Colonic mucosa (tissue), 4 donors: ENCODE measurements at places on chromosomes 3 and 15.

DNA sequence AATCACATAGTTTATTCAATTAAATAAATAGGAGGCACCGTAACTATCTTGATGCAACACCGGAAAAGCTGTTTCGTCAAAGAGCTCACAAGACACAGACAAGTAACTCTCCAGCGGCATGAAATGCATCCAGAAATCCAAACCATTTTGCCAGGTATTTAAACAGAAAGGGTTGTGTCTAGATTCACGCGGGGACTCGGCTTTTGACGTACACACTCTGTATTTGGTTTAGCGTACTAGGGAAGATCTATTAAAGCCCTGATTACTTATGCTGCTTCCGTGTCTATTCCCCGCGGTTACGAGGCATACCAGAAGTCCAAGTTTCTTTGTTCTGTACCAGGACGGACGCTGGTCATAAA is 718 bp downstream of the BNIP2 start:
- H3K36me3 ChIP-seq, result no peaks in the 10 kb centered on the region
- H3K4me3 ChIP-seq, result peak overlapping the region; percentile 78
- H3K27me3 ChIP-seq, result no peaks in the 10 kb centered on the region
- no peak for DNase-seq
- peaks cover 8% of the 10 kb centered on the region for H3K4me1 ChIP-seq

- H3K4me1 ChIP-seq, result no peaks in the 10 kb centered on the region
- no peak overlapping the region for H3K4me3 ChIP-seq
- DNase-seq, result no peak
- no peaks in the 10 kb centered on the region for H3K36me3 ChIP-seq
These were observed 21.2 kb downstream of the CMTM7 start for GRCh38 chr3:32412887-32413286.

DNA sequence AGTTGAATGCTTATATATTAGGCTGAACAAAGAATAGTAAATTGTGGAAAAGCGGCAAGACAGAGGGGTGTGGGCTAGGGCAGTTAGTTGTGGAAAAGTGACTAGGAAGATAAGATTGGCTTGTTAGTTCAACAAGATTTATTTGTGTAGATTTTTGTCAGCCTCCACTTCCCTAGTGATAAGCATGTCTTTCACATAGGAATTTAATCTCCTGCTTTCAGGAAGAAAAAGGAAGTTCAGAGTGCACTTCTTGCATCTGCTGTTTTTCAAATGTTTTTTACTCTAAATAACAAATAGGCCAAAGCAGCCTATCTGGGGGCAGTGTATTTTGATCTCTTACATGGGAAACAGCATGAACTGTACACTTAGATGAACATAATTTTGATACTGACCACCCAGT is 919.9 kb downstream of the NAALADL2 start:
- DNase-seq, result no peak
- H3K4me3 ChIP-seq, result no peak overlapping the region
- H3K36me3 ChIP-seq, result no peaks in the 10 kb centered on the region
- peak overlapping the region; percentile 71 for H3K27ac ChIP-seq
- no peaks in the 10 kb centered on the region for H3K4me1 ChIP-seq

- DNase-seq, result no peak
- H3K4me1 ChIP-seq, result peaks cover 21% of the 10 kb centered on the region
- no peak overlapping the region for H3K4me3 ChIP-seq
- no peaks in the 10 kb centered on the region for H3K36me3 ChIP-seq
- no peak overlapping the region for H3K27ac ChIP-seq
These were observed 42.8 kb upstream of the SMAD3 start for GRCh38 chr15:67022587-67023105.

DNA sequence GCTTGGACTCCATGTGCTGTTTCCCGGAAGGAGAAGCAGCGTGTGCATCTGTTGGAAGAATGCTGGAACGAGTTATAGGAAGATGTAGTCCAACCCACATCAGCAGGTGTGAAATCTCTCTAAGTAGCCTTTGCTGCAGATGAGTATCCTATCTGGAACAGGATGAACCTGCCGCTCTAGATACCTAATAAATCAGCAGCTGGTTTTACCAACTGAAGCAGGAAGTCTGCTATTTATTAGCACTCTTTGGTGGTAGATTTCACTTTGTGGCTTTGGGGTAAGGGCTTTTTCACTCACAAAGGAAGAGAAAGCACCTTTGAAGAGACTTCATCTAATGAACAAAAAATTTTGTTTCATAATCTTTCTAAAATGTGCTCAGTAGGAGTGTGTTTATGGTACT is 66.4 kb downstream of the DCUN1D1 start:
- H3K27me3 ChIP-seq, result no peaks in the 10 kb centered on the region
- no peak overlapping the region for H3K27ac ChIP-seq
- no peaks in the 10 kb centered on the region for H3K36me3 ChIP-seq
- no peak overlapping the region for H3K4me3 ChIP-seq

- H3K4me1 ChIP-seq, result no peaks in the 10 kb centered on the region
- no peaks in the 10 kb centered on the region for H3K36me3 ChIP-seq
- DNase-seq, result no peak
- H3K27ac ChIP-seq, result no peak overlapping the region
- H3K27me3 ChIP-seq, result no peaks in the 10 kb centered on the region
These were observed 156.2 kb upstream of the ARPP21 start for GRCh38 chr3:35483131-35483530.
